Stimulated activated naive B cell treated with anti-CD40 and anti-IgM and Interleukin-4, amounts not matched to agents 10 μg/mL and 1 μg/mL and 100 μg/mL, for 72 hours (primary cell): ENCODE measurements at places on chromosomes 5 and 9.

GRCh38 chr5:68405784-68406743 lies 190.5 kb downstream of the PIK3R1 start:
- no peak for DNase-seq

DNA sequence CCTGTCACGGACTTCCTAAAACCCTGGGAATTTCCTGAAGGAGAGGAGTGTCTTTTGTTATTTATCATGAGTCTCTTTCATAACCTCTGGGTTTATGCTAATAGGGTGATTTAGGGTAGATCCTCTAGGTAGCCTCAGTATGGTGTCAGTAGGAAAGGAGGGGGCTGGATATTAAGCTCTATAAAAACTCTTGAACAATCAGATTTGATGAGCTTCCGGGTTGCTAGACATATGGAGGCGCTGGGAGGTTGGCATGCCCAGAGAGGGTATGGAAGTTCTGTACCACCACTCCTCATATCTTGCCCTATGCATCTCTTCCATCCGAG lies 15.6 kb upstream of the PTBP3 start:
- DNase-seq: no peak

DNA sequence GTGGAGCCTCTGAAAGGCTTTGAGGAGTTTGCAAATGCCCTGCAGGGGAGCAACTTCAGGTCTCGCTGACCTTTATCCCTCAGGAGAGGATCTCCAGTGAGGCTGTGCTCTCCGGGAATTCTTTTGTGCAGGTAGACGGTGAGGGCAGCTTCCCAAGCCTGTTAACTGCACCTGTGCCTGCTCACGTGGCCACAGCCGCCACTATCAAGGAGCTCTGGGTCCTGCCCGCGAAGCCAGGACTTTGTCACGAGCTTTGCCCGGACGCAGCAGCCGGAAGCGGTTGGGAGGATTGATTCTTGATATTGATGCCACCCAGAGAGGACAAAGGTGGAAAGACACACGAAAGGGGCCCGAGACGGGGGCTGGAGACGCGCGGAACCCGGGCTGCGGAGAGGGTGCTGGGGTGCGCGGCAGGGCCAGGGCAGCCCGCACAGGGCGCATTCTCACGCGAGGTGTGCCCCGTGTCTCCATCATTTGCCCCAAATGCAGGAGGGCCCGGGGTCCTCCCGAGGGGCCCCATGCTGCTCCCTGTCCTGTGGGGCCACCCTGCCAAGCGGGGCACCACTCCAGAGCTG lies 18.2 kb downstream of the SLC9A3 start:
- no peak for DNase-seq

GRCh38 chr5:28788954-28789353 lies 1750.6 kb upstream of the CDH9 start:
- DNase-seq: no peak
